NCI-H187 treated with DMSO at 0.1 percent for 48 hours (cell line): ENCODE measurements at places on chromosomes 5 and 9.

DNA sequence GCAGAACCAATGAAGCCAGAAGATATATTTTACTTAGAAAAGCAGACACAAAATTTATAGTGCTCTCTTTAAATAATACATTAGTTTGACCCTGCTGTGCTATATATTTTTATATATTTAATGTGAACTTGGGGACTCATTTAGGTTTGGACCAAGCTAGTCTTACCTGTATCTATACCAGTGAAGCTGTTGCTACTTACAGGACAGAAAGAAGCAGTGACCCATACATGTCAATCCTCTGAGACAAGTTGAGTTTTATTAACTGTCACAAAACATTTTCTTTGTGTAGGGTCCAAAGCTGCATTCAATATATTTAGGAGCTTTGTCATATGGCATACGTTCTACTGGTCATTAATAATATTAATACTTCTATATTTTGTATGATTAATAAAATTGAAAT is 327.7 kb upstream of the NUDT12 start:
- DNase-seq = no peak

GRCh38 chr9:70156729-70157128 is 102.0 kb upstream of the SMC5 start:
- DNase-seq = no peak

DNA sequence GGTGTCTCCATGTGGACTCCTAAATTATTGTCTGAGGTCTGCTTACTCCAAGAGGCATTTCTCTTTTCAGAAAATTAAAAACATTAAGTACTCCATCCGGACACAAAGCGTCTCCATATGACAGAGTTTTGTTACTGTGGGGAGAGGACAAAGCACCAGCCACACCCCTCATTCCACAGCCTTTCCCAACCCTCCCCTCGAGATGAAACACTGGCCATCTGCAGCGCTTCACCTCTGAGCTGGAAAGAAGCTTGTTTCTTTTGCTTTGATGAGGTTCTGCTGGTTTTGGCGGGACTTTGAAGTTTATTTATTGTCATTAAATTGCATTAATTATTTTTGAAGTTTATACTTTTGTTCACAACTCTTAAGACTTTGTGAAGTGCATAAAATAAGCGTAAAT is 27.6 kb upstream of the NKD2 start:
- no peak for DNase-seq

DNA sequence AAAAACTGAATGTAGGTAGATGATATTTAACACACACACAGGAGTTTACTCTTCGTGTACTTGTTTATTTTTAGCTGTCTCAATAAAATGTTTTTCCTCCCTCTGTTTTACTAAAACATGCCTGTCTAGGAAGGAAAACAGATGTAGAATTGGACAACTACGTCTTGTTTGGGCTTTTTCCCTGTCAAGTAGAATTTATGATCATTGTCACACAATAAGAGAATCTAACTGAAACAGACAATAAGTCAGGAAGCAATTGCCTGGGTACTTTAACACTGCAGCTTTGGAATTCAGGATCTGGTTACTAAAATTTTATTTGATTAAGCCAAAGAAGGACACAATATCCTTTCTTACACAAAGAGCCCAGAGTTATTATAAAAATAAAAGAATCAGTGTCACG is 164.2 kb downstream of the ZDHHC21 start:
- DNase-seq = no peak

- no peak for DNase-seq
Observed at GRCh38 chr9:132894862-132895835, 16.5 kb downstream of the SPACA9 start.

DNA sequence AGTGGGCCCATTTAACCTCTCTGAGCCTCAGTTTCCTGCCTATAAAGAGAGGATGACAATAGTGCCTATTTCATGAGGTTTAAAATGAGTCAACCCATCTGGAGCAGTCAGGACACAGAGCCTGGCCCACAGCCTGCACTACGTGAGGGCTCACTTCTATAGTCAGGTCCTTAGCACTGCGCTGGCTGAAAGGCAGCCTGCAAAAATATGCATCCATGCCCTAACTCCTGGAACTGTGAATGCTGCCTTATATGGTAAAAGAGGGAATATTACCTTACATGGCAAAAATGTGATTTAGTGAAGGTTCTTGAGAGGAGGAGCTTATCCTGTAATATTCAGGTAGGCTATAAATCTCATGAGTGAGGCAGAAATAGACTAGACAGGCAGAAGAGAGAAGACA is 98.5 kb downstream of the GABBR2 start:
- DNase-seq = no peak

DNA sequence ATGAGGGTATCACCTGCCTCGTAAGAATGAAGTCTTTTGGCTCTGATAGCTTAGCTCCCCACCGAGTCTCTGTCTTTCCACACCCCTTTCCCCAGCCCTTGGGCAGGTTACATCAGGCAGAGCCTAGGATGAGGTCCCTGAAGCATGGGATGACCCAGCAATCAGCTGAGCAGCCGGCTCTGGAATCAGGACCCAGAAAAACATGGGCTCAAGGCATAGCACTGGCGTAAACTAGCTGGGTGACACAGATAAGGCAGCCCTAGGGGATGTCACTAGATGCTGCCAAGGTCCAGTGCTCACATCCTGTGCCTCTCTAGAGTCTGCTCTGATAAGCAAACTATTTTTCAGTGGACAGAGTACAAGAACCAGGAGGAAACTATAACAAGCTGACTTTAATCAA is 26.6 kb downstream of the IDNK start:
- DNase-seq = no peak

- no peak for DNase-seq
Observed at GRCh38 chr9:37417857-37418618, 4.5 kb upstream of the GRHPR start.

GRCh38 chr5:114686356-114686755 is 324.5 kb downstream of the KCNN2 start:
- DNase-seq = no peak

- DNase-seq = no peak
Observed at GRCh38 chr5:79512049-79512448, 1.9 kb downstream of the HOMER1 start.

GRCh38 chr5:150603052-150603451 is 37.4 kb upstream of the SYNPO start:
- DNase-seq = no peak

- DNase-seq = no peak
Observed at GRCh38 chr5:16603295-16603694, 13.5 kb downstream of the RETREG1 start.

DNA sequence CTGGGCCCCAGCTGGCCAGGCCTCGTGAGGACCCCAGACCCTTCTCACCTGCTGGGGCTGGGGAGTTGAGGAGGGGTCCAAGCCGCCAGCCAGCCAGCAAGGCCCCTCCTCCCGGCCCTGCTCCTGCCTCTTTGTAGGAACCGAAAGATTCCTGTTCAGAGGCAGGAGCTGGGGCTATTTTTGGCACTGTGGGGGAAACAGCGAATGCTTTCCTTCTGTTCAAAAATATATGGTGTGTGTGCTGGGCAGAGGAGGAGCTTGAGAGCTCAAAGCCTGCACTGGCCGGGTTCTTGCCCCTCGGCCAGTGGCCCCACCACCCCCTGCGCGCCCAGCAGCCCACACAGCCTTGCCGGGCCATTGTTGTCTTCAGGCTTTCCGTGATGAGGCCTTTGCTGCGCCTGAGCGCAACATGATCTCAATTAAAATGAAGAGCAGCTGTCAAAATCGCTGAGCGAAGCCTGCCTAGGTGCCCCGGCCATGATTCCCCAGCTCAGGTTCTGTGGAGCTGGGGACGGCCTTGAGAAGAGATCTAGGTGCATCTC is 13.4 kb downstream of the NCS1 start:
- no peak for DNase-seq

GRCh38 chr5:136132087-136132486 is 558 bp upstream of the SMAD5 start:
- DNase-seq = no peak

GRCh38 chr5:117800261-117800660 is 1188.1 kb downstream of the DTWD2 start:
- DNase-seq = no peak

DNA sequence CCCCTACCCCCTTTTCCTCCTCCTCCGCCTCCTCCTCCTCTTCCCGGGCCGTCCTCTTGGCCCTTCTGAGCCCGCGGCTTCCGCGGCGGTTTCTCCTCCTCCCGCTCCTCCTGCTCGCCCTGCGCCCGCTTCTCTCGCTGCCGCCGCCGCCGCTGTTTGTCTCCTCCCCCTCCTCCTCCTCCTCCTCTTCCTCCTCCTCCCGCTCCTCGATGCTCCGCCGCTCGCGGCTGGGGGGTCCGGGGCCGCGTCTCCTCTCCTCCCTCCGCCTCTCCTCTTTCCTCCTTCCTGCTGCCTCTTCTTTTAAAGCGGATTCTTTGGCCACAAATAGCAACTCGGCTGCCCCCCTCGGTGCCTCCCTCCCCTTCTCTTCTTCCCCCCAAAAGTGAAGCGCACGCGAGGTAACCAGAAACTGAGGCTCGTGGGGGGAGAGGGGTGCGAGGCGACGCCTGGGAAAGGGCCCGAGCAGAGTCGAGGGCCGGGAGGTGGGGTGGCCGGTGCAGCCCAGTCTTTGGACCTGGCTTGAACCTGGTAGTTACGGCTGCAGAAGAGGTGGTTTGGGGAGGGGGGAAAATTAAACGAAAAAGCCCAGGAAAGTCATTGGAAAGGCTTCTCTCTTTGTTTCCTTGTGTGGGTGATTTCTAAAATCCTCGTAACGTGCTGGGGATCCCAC is 1058.5 kb upstream of the DMAC1 start:
- DNase-seq = no peak
